ENCODE measurements at places on chromosomes 13 and 19.

GRCh38 chr19:2973229-2973628 is 4.1 kb upstream of the TLE6 start:
- ATAC-seq: no peak

- ATAC-seq: no peak
Observed at GRCh38 chr13:93345770-93346169, 119.2 kb downstream of the GPC6 start.

- no peak for ATAC-seq
Observed at GRCh38 chr19:467554-467953, 6.7 kb upstream of the SHC2 start.

DNA sequence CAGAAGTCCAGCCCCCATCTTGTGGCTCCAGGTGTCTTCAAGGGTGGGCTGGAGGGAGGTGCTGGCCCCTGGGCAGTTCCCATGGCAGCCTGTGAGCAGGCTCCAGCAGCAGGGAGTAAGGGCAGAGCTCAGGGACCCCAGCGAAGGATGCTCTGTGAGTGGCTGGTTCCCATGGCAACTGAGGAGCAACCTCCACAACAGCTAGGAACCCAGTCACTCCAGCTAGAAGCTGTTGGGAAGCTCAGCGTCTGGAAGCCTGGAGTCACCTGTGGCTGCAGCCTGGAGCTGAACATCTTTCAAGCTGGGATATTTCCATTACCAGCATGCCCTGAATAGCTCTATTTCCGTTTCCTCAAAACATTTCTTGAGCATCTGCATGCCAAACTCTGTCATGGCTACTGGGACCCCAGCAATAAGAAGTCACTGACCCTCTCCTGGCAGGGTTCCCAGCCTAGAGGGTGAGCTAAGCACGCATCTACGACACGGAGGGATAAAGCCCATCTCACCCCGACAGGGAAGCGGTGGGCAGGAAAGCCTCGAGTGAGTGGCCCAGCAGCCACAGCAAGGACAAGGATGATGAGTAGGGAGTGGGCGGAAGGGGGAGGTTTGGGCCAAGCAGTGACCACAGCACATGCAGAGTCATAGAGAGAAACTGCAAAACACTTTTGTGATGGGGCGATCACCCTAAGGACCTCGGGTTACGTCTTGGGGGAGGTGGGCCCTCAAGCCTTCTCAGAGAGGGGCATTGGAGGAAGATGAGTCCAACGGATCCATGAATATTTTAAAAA is 52.6 kb downstream of the ALOX5AP start:
- no peak for ATAC-seq

DNA sequence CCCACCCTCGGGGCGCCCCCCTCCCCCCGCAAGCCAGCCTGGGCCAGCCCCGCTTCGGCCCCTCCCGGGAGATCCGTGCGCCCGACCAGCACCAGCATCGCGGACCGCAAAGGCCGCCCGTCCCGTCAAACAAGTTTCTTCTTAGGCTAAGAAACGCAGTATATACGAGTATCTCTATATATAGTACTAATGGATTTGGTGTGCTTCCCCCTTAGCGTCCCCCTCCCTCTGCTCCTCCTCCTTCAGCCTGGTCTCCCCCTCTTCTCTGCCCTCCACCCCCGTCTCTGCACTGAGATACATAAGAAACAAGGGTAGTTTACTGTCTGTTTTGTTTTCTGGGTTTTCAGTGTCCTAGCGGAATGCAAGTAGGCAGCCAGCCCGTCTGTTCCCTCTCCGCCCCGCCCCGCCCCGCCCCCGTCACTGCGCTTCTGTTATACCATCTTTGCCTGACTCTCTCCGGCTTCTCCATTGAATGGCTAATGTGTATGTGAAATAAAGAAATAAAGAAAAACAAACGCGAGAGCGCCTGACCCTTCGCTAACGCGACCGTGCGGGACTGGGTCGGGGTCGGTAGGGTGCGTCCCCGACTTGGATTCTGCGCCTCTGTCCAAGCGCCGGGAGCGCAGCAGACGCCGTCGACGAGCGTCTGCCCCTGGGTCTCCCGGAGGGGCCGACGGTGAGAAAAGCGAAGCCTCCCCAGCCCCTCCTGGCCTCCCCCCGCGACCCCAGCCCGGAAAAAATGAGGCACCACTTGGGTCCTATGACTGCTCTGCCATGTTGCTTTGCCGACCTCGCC is 4.2 kb downstream of the LYL1 start:
- no peak for ATAC-seq

- ATAC-seq: no peak
Observed at GRCh38 chr13:111961236-111961635, 105.7 kb upstream of the SOX1 start.

DNA sequence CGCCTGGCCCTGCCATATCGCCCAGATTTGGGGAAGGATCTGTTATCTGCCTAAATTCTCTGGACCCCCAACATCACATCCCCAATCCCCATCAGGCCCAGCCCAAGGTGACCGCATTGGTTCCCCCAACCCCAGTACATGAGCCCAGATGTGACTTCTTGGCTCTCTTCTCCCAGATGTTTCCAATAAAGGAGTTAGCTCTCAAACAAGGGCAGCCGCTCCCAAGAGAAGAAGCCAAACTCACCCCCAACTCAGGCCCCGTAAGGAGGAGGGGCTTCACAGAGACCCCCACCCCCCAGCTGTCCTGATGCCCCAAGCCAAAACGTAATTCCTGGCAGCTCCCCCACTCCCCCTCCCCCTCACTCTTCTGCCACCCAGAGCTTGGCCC is 6.9 kb downstream of the FBN3 start:
- ATAC-seq: no peak

DNA sequence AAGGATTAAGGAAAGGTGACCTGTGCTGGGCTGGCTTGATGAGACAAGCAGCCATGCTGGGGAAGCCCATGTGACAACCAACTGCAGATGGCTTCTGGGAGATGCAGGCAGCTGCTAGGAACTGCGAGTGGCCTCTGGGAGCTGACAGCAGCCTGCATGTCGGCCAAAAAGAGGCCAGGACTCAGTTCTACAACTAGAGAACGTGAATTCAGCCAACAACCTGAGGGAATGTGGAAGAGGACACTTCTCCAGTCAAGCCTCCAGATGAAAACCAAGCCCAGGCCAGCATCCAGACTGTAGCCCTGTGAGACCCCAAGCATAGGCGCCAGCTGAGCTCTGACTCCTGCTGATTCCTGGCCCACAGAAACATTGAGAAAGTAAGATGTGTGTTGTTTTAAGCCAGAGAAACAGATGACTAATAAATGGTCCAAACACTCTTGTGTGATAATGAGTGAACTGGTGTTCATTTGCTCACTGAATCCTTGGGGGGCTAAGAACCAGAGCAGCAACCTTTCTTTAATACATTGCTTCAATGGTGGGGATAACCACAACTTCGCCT is 45.0 kb downstream of the SLC7A1 start:
- ATAC-seq: no peak

GRCh38 chr19:5654931-5655330 is 25.4 kb downstream of the MICOS13 start:
- ATAC-seq: no peak

GRCh38 chr13:26112843-26113242 is 61.0 kb upstream of the SHISA2 start:
- no peak for ATAC-seq

DNA sequence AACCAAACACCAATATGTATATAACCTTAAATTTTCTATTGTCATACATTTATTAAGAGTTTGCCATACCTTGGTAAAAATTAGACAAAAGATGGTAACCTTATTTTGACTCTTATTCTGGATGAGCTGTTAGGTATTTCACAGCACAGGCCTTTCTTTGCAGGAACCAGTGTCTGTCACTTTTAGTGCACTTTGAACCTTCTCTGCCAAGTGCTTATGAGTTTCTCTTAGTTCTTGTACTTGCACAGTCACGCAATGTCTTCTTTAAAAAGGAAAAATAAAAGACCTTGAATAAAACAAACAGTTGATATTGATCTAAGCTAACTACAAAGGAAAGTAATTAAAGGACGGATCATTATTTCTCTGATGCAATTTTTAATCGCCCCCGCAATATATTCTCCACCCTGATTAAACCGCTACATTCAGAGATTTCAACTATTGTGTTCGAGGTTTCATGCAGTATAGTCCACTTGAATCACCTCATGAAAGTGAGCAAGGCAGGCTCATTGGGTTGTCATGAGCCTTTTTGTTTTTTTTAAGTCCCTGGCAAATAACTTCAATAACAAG is 534.5 kb downstream of the KLF5 start:
- ATAC-seq: no peak

DNA sequence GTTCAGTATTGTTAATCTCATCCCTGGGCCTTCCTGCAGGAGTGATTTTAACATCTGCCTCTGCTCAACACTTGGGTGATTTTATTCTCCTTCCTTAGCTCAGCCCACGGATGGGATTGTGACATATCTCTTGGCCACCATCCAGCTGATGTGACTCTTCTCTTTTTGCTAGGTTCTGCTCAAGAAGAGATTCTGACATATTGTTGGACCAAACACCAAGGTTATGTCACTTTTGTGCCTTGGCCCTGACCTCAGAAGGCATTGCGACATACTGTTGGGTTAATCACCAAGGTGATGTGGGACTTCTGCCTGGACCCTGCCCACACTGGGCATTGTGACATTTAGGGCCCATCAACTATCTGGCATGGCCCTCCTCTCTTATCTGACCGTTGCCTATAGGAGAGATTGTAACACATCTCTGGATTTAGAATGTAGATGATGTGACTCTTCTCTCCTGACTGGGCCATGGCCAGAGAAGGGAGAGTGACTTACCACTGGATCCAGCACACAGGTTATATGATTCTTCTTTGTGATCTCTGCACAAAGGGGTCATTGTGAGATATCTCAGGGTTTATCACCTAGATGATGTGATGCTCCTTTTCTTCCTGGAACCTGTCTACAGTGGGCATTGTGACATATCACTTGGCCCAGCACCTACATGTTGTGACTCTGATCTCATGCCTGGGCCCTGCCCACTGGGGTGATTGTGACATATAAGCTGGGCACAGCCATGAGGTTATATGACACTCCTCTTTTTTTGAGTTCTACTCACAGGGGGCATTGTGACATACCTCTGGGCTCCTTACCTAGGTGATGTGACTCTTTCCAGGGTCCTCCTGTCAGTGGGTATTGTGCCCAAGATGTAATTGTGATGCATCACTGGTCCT is 88.8 kb downstream of the ZNF429 start:
- ATAC-seq: no peak

DNA sequence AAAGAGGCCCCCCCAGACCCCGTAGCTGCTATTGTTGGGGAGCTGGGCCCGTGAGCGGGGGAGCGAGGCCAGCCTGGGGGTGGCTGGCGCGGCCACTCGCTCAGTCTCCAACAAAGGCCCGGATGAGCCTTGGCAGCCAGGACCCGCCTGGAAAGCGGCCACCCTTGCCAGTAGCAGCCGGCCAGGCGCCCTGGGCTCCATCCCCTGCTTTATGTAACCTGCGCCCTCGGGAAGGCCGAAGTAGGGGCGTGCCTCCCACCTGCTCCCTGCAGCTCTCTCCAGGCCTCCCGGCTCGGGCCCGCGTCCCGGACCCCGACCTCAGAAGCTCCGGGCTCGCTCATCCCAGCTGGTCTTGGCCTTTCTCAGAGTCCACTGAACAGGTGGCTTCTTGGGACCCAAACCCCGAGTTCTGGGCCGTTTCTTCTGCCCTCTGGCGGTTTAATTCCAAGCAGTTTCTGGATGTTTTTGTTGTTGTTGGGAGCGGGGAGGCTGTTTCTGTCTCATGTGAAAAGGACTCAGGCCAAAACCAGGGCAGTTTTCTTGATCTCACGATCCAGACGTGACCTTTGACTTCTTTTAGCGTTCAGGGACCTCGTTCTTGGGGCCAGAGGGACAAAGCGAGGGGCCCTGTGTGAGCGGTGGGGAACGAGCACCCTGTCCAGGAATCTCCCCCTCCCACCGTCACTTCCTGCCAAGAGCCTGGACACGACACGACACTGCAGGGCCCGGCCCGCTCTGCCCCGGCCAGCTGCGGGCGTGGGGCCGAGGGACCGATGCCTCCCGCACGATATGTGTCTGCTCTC is 1.2 kb downstream of the CDC34 start:
- ATAC-seq: no peak

- no peak for ATAC-seq
Observed at GRCh38 chr13:79915114-79915811, 425.7 kb downstream of the SPRY2 start.

DNA sequence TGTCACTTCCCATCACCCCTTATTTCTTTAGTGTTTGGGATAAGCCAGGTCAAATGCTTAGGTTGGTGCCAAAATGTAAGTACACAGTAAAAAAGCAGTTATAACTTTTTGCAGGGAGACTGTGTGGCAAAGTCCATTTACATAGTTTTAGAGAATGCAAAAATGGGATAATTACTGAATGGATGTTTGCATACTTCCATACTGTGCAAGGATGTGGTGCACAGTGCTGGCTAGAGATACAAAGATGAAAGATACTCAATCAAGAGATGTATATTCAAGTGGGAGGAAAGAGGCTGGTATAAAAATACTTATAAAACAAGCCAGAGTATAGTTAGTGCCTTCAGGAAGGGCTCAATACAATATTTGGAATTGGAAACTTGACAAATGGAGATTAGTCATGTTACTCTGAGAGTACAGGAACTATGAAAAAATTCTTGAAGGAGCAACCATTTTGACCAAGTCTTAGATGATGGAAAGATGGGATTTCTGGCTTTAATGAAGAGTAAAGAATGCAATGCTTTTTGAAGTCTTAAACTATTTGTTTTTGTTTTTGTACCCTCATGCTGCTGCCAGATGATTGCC is 8.0 kb downstream of the PDS5B start:
- ATAC-seq: no peak

DNA sequence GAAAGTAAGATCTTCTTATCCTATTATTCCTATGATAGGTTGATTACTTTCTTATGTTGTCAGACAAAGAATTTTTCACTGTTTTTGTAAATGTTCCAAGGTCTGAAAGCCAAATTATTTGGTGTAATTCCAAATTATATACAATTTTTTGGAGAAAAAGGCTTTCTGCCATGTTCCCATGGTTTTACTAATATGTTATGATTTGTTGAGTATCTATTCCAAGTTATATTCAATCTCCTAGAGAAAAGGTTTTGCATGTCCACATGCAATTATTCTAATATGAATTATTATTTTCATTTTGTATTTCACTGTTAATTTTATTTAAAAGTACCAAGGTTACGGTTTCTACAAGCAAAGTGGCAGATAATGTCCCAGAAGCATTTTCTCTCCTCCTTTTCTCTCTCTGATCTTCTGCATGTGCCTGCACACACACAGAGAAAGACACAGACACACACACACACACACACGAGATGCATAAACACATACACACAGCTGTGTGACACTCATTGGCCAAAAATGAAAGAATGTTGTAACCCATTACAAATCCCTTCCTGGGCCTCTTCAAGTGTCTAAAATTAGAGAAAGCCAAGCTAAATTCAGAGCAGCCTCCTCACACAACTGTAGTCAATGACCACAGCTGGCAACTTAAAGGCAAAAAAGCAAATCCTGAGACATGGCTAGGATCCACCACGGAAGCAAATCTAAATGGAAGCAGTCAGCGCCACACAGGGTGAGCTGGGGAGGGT is 621.0 kb downstream of the EFNB2 start:
- ATAC-seq: no peak
